ENCODE measurements at places on chromosomes 11 and 22. TPM values are rescaled to one million over a fixed set of nuclear protein-coding genes. Genes with fewer than 3 reads are reported as not detected.

DNA sequence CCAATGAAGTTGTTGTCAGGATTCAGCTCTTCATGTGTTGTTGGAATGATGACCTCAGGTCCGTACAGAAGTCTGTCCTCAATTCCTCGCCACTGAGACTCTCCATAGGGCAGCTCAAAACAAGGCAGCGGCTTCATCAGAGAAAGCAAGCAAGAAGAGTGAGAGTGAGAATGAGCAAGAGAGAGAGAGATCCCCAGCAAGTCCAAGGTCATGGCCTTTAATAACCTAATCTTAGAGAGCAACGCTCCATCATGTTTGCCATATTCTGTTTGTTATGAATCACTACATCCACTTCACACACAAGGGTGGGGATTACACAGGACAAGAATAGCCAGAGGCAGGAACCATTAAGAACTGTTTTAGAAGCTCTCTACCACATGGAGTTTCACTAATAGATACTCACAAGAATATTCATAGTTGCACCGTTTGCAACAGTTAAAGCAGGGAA, 23.3 kb upstream of the MMP7 start:
- DNase-seq = no peak
- H3K27me3 ChIP-seq = no peaks in the 10 kb centered on the region
- no peaks in the 10 kb centered on the region for H3K36me3 ChIP-seq
- peaks cover 4% of the 10 kb centered on the region for H3K4me1 ChIP-seq

- no peak overlapping the region for H3K27ac ChIP-seq
- H3K27me3 ChIP-seq = no peaks in the 10 kb centered on the region
These were observed 609.0 kb upstream of the CNTN5 start for GRCh38 chr11:98411777-98412176.

DNA sequence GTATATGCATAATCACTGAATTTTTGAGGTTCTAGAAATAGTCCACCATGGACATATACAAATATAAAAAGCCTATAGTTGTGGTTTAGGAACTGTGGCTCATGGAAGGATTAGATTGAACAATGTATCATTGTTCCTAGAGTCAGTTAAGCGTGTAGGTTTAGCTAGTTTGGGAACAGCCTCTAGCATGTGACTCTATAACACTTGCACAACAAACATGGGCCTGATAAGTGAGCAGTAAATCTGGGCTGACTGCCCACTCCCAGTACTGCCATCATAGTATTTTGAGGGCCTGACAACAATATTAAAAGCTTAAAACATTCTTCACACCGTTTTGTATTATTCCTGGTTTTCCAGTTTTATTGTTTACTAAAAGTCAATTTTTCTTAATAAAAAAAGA, 47.0 kb downstream of the YAP1 start:
- no peak for DNase-seq
- H3K4me3 ChIP-seq = no peak overlapping the region
- peak overlapping the region; percentile 15 for H3K27ac ChIP-seq
- H3K4me1 ChIP-seq = peaks cover 26% of the 10 kb centered on the region
- peaks cover 1% of the 10 kb centered on the region for H3K36me3 ChIP-seq

- peaks cover 19% of the 10 kb centered on the region for H3K4me1 ChIP-seq
- peak; percentile 94 for DNase-seq
- no peak overlapping the region for H3K4me3 ChIP-seq
- no peaks in the 10 kb centered on the region for H3K36me3 ChIP-seq
- H3K27ac ChIP-seq = no peak overlapping the region
- H3K27me3 ChIP-seq = no peaks in the 10 kb centered on the region
These were observed 4.8 kb upstream of the SUN2 start for GRCh38 chr22:38760477-38761201.

POU2AF2 gene
- total RNA-seq = not detected

- peaks cover 5% of the 10 kb centered on the region for H3K4me1 ChIP-seq
- H3K27me3 ChIP-seq = peaks cover 11% of the 10 kb centered on the region
- no peak overlapping the region for H3K27ac ChIP-seq
- no peak overlapping the region for H3K4me3 ChIP-seq
These were observed 6.4 kb upstream of the MFRP start for GRCh38 chr11:119352857-119353260.

DNA sequence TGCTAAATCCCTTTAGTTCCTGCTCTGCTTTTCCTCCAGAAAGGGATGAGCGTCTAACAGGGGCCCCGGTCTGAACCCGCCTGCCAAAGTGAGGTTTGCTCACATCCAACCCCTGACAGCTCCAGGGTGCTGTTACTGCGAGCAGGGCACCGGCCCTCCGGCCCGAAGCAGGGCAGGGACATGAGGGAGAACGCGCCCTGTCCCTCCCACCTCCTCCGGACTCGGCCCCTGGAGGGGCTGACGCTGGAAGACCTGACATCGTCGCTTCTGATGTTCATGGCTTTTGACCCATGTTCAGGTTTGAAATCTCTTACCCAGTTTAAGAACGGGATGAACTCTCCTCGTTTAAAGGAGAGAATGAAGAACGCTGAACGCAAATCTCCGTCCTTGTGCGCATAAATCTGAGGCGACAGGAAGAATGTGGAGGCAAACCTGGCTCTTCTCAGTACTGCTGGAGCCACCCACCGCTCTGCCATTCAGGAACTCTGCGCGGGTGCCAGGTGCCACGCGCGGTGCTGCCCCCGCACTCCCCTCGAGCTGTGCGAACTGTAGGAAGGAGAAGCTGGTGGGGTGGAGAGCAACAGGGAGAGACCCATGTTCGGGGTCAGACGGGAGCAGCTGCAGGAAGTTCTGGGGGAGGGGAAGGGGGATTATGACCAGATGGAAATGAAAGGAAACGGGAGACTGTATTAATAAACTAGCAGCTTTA, 826 bp upstream of the EEF1G start:
- peaks cover 44% of the 10 kb centered on the region for H3K36me3 ChIP-seq
- peak overlapping the region; percentile 79 for H3K4me3 ChIP-seq
- peak overlapping the region; percentile 88 for H3K27ac ChIP-seq
- DNase-seq = peak; percentile 78

GRCh38 chr11:116691771-116692177, 81.0 kb downstream of the BUD13 start:
- H3K4me3 ChIP-seq = no peak overlapping the region
- peak; percentile 93 for DNase-seq
- peaks cover 3% of the 10 kb centered on the region for H3K4me1 ChIP-seq
- H3K36me3 ChIP-seq = no peaks in the 10 kb centered on the region
- no peaks in the 10 kb centered on the region for H3K27me3 ChIP-seq

TRPC6 gene
- total RNA-seq = under 0.01 TPM

- no peak for DNase-seq
- H3K36me3 ChIP-seq = no peaks in the 10 kb centered on the region
- H3K4me1 ChIP-seq = peaks cover 41% of the 10 kb centered on the region
These were observed 23.1 kb upstream of the CBX7 start for GRCh38 chr22:39175353-39176142.

DNA sequence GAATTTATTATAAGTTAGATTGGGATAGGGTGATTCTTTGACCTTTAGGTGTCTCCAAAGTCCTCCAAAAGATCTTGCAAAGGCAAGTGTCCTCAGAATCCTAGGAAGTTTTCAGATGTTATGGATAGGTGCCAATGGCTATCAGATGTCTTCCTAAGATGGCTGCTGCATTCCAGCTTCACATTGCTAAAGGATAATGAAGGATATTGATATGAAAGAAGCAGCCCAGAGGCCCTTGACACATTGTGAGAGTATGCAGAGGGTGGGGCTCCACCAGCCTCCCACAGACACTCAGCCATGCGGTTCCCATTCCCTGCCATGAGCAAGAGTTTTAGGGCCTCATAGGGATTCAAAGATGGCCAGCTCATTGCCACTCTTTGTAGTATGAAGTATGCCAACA, 22.3 kb upstream of the GLYATL2 start:
- H3K27ac ChIP-seq = no peak overlapping the region
- no peak for DNase-seq
- no peaks in the 10 kb centered on the region for H3K36me3 ChIP-seq
- H3K27me3 ChIP-seq = no peaks in the 10 kb centered on the region
- H3K4me1 ChIP-seq = no peaks in the 10 kb centered on the region
- no peak overlapping the region for H3K4me3 ChIP-seq

DNA sequence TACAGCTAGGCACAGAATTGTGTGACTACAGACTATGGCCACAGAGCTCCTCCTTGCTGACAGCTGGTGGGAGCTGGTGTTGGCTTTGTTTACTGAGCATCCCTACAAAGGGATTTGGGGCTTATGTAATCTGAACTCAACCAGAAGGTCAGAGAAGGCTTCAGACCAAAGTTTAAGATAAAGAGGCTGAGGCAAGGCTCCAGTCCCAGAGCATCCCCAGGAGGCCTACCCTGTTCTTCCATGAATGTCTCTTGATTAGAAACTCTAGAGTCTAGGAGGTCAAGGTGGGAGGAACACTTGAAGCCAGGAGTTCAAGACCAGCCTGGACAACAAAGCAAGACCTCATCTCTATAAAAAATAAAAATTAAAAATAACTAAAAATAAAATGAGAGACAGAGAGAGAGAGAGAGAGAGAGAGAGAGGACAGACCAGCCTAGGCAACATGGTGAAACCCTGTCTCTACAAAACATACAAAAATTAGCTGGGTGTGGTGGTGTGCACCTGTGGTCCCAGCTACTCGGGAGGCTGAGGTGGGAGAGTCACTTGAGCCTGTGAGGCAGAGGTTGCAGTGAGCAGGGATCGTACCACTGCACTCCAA, 125.5 kb upstream of the SERPIND1 start:
- no peaks in the 10 kb centered on the region for H3K27me3 ChIP-seq
- no peak overlapping the region for H3K4me3 ChIP-seq
- no peaks in the 10 kb centered on the region for H3K4me1 ChIP-seq
- peak; percentile 76 for DNase-seq

GRCh38 chr11:61985869-61986268, 18.4 kb upstream of the FTH1 start:
- no peak overlapping the region for H3K27ac ChIP-seq
- no peak for DNase-seq
- H3K27me3 ChIP-seq = no peaks in the 10 kb centered on the region
- no peaks in the 10 kb centered on the region for H3K36me3 ChIP-seq
- H3K4me3 ChIP-seq = no peak overlapping the region
